ENCODE measurements at places on chromosomes 5 and 9.

DNA sequence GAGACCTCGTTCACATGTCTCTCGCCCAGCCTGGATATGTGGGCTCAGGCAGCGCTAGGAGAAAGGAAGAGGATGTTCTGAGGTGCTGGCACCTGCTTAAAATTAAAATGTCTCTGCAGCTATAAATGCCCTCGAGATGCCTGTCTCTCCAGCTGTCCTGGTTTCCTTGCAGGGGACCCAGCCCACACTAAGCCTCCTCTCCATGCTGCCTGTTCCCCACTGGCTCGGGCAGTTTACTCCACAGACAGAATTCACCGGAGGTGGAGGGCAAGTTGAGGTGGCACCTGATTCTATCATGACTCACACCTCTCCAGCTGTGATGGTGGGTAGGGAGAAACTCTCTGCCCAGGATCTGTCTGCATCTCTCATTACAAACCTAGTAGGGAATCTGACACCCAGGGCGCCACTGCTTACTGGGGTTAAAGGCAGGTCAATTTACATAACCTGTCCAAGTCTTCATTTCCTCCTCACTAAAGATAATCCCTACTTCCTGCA is 420.9 kb downstream of the SPOCK1 start:
- DNase-seq: no peak

GRCh38 chr9:87665505-87665904 is 60.4 kb upstream of the CTSL start:
- no peak for DNase-seq

GRCh38 chr5:168667301-168667840 is 88.2 kb upstream of the PANK3 start:
- no peak for DNase-seq

- DNase-seq: no peak
Observed at GRCh38 chr9:1875251-1875851, 139.8 kb upstream of the SMARCA2 start.

DNA sequence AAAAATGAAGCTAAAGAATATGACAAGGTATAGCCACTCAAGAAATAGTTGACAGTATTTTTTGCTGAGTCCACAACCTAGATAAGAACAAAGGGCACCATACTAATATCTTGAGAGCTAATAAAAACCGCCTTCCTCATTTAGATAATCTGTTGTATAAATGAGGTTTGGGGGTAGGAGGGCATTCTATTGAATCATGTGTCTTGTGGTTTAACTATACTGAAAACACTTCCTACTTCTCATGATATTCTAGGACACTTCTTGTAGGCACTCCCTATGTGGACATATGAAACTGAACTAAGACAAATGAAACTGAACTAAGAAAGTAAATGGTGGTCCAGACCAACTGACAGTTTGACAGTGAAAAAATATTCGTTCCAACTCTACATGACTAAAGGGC is 1268.5 kb upstream of the C9orf72 start:
- no peak for DNase-seq

GRCh38 chr9:112810696-112811490 is 60.3 kb downstream of the SNX30 start:
- DNase-seq: no peak

DNA sequence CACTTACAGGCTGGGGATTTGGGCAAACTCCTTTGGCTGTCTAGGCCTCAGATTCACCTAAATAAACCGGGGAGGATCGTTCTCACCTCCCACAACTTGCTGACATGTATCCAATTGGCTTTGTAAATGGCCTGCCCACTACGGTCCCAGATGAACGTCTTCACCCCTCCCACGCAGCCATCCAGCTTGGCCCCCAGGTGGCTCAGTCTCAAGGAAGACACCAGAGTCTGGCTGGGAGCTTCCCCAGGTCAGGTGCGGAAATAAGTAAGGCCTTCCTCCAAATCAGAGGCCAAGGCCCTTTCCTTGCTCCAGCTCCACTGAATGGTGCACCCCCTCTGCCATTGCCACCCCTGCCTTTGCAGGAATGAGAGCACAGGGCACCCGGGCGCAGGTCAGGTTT is 11.4 kb downstream of the CIZ1 start:
- DNase-seq: no peak

DNA sequence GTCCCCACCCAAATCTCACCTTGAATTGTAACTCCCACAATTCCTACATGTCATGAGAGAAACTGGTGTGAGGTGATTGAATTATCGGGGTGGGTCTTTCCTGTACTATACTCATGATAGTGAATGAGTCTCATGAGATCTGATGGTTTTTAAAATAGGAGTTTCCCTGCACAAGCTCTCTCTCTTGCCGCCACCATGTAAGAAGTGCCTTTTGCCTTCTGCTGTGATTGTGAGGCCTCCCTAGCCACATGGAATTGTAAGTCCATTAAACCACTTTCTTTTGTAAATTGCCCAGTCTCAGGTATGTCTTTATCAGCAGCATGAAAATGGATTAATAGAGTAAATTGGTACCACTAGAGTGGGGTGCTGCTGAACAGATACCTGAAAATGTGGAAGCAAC is 140.9 kb downstream of the ARHGEF28 start:
- DNase-seq: no peak

GRCh38 chr5:111853748-111854147 is 96.8 kb upstream of the NREP start:
- DNase-seq: no peak

DNA sequence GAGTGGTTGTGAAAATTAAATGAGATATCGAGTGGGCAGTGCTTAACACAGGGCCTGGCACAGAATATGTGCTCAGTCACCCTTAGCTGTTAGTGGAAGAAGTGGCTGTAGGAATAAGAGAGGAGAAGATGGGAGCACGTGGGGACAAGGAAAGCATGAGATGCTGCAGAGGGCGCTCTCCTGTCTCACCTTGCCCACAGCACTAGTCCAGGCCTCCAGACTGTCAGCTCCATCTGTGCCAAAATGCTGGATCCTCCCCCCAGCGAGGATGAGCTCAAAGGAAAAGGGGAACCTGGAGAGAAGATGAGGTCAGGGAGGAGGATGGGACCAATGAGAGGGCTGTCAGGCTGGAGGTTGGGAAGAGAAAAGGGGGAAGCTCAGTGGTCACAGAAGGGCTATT is 12.5 kb downstream of the ARAP3 start:
- DNase-seq: no peak
